ENCODE measurements at places on chromosomes 3 and 15.

DNA sequence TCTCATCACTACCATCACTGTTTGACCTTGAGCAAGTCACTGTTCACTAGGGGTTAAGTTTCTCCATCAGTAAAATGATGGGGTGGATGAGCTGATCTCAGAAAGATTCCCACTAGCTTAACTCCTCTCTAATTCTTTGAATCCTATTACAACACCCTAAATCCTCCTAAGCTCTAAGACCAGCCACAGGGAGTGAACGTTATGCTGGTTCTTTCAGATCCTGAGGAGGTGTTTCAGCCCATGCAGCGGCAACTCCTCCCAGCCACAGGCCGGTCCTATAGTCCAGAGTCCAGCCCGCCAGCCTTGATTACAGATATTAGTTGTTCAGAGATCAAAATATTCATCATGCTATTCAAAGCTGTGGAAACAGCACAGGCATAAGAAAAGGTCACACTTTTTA lies 15.1 kb downstream of the MB21D2 start:
- no peak for DNase-seq

- no peak for DNase-seq
These were observed 28.1 kb downstream of the CMTM7 start for GRCh38 chr3:32419742-32420125.

DNA sequence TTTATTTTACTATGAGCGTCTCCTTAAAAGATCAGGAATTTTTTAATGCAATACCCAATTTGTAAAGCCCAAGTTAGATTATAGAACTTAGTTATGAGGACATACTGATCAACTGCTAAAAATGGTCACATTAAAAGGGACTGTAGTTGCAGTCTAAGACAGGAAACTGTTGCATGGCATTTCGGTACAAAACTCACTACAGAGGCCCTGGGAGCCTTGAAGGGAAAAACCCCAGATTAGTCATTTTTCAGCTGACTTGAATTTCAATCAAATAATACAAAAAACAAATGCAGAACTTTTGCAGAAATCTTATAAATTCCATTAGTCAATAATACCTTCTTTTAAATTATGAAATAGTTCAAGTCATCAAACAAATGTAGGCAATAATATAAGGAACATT lies 6.9 kb upstream of the PTX3 start:
- no peak for DNase-seq

DNA sequence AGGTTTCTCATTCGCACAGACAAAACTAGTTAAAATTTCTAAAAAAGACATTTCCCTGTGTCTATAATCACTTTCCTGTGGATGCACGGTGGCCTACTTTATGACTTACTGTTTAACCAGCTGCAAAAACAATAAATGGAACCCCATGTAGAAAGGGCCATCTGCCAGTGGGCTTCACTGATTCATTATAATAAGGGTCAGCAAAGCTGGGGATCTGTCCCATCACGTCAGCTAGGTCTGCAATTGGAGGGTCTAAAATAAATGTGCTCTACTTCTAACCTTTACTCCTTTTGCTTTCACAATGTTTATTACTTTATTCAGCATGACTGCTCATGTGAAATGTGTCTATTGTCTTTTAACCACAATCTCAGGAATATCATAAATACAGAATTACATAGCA lies 43.1 kb upstream of the NMD3 start:
- no peak for DNase-seq

- DNase-seq: no peak
These were observed 227.8 kb downstream of the UBE2E2 start for GRCh38 chr3:23430781-23431398.

All from hematopoietic multipotent progenitor cell treated with erythropoietin and hydrocortisone succinate and interleukin-3 and kit ligand, for 8 days (in vitro differentiated cells).